ENCODE measurements at places on chromosomes 3 and 15. TPM values are rescaled to one million over a fixed set of nuclear protein-coding genes. Genes with fewer than 3 reads are reported as not detected.

The CHRM5 gene
- total RNA-seq = not detected

DNA sequence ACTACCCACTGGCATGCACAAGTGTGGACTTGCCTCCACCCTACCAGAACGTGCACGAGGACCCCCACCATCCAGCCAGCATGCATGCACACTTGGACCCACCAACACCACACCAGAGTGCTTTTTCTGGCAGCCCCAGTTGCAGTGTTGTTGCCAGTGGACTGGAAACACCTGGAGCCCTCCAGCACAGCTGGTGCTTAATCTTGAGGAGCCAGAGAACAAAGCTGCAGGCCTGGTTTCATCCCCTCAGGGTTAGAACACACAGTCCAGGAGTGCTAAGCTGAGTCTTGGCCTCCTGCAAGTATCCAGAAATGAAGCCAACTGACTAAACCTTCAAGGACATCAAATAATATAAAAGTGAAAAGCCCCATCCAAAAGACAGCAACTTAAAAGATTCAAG, 888.0 kb downstream of the NTRK3 start:
- peak; percentile 32 for DNase-seq

- DNase-seq = no peak
Observed at GRCh38 chr3:17469520-17469919, 272.9 kb downstream of the TBC1D5 start.

GRCh38 chr3:139198929-139199328, 144.9 kb upstream of the MRPS22 start:
- DNase-seq = no peak
